ENCODE measurements at places on chromosomes 11 and 22. TPM values are rescaled to one million over a fixed set of nuclear protein-coding genes. Genes with fewer than 3 reads are reported as not detected.

GRCh38 chr22:47548953-47549740, 786.7 kb downstream of the TBC1D22A start:
- DNase-seq, result no peak

DNA sequence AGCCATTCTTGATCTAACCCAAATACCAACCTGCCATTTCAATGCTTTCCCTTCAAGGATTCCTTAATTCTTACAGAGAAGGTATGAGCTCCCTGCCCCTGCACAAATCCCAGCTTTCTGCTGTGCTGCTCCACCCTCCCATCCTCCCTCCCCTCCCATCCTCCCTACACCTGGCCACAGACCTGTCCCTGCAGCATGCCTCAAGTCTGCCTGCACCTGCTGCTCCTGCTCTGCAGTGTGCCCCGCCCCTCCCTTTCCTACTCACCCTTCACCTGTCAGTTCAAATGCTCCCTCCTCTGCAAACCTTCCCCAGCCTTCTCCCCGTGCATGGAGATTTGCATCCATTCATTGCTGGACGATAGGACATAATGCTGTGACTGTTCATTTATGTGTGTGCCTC, 139.9 kb upstream of the NARS2 start:
- DNase-seq, result no peak

- DNase-seq, result no peak
Observed at GRCh38 chr22:45996241-45997076, 19.5 kb upstream of the WNT7B start.

- no peak for DNase-seq
Observed at GRCh38 chr11:15419696-15420095, 305.0 kb downstream of the INSC start.

DNA sequence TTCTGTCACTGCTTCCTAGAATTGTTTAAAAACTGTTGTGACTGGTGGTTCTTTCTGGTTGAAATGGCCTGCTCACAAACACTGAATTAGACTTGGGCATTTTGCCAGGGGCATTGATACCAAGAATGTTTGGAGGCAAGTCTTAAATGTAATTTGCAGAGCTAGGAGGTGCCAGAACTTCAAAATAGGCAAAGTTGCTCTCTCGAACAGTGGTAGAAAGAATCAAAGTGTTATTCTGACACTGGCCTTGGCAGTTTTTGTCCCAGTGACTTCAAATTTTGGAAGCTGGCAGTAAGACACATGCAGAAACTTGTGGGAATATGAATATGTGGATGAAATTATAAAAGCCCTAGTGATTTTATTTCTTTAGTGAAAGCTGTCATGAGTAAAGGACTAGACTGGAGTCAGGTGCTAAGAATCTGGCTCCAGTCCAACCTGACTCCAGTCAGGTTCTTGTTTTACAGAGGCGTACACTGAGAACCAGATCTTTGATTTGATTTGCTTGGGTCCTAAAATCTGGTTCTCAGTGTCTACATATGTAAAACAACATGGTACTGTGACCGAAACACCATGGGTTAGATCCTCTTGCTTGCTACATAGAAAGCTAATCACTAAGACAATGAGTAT, 20.9 kb downstream of the SVIP start:
- DNase-seq, result no peak

GRCh38 chr22:49078076-49078710, 749.5 kb downstream of the BRD1 start:
- no peak for DNase-seq

- no peak for DNase-seq
Observed at GRCh38 chr22:19139001-19139356, 5.5 kb downstream of the ESS2 start.

Gene MAP4K2
- 10.6 TPM for total RNA-seq

DNA sequence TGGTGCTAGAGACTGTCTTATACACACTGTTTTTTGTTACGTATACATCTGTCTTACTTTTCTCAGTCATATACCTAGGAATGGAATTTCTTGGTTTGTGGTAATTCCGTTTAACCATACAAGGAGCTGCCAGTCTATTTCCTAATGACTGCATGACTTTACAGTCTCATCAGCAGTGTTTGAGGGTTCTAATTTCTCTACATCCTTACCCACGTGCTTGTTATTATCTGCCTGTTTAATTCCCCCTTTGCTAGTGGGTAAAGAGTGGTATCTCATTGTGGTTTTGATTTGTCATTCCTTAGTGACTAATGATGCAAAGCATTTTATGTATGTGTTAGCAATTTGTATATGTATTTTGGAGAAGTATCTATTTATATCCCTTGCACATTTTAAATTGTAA, 1008.0 kb downstream of the FAM181B start:
- DNase-seq, result no peak

- no peak for DNase-seq
Observed at GRCh38 chr11:22774716-22775115, 54.9 kb downstream of the SVIP start.

Gene LRRC74B
- total RNA-seq, result not detected

Gene FAM227A
- total RNA-seq, result 3.3 TPM

Gene OR52H1
- not detected for total RNA-seq

Gene ARFIP2
- 47.9 TPM for total RNA-seq

Gene UBQLN3
- total RNA-seq, result 0.84 TPM

DNA sequence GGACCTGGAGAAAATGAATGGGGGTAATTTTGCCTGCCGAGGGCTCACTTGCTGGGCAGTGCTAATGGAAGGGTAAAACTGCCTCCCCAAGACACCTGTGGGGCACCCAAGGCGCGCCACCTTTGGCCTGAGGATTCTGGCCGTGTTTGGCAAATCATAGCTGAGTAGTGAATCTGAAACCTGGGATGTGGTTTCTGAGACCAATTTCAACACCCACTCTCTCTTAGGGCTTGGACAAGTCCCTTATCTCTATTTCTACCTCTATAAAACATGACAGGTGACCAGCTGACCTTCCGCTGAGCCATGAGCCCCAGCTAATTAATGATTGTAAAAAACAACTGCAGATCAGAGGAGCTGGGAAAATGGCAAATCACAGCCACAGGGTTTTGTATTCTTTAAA, 1.5 kb upstream of the PACSIN3 start:
- no peak for DNase-seq

DNA sequence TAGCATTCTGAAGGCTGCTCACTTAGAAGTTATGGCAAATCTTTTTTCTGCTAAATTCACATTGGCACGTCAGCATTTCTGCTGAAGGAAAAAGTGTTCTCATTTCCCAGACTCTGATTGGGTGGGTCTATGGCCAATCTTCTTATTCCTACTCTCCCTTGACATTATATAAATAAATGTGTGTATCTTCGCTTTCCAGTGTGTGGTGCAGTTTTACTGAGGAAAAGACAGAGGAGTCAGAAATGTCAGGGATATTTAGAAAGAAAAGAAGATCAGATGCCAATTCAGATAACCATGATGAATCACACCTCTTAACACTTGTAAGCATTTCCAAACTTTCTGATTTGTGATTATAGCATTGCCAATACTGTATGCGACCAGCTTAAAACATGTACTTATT, 3.2 kb upstream of the BDNF start:
- no peak for DNase-seq

Gene ALKBH8
- 4.9 TPM for total RNA-seq

DNA sequence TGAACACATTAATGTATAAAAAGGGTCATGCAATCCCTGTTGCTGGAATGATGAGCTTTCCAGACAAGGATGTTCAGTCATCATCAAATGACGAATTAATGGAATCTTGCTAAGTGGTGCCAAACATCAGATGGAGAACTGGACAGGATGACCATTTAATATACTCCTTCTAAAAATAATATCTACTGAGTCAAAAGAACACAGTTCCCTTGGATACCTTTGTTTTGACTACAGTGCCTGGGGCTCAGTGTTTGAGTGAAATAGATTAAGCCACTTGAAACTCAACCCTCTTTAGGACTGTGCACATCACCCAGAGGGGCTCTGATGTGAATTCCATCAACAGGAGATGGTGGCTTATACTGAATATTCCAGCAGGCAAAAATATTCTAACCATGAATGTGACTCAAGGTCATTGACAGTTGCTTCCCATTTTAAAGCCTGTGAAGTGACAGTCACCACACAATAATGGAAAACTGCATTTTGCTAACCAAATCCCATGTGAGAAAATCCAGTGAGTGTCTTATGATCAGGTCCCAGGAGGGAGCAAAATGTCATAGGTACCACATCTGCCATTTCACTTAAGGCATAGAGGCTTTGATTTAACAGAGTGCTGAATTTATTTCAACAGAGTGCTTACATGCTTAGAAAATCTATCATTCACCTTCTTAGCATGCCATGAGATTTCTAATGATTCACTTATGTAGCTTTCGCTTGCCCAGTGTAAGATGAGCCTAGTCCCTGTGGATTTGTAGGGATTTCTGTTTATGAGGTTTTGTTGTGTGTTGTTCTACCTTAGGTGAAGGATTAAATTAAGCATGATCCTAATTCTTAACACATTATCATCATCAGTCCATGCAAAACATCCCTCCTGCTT, 41.3 kb upstream of the SLN start:
- no peak for DNase-seq

Measured in tibial nerve (tissue), 4 donors.